ENCODE measurements at places on chromosomes 2 and 18.

DNA sequence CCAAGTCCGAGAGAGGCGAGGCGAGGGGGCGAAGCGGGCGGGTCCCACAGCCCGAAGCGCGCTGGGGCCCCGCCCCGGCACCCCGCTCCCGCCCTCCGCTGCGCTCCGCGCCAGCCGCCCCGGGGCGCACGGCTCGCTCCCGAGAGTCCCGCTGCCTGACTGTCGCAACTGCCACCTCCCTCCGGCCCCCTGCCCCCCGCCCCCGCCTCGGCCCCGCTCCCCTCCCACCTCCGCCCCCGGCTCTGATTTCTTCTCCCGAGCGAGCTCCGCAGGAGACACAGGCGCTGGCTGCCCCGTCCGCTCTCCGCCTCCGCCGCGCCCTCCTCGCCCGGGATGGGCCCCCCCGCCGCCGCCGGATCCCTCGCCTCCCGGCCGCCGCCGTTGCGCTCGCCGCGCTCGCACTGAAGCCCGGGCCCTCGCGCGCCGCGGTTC, at the start of gene WNT6:
TSS of gene WNT6 (plus strand) at position 250 of the 432 bp plus-strand sequence. CDS start 233 bp downstream, outside the sequence.
- no peak for DNase-seq

DNA sequence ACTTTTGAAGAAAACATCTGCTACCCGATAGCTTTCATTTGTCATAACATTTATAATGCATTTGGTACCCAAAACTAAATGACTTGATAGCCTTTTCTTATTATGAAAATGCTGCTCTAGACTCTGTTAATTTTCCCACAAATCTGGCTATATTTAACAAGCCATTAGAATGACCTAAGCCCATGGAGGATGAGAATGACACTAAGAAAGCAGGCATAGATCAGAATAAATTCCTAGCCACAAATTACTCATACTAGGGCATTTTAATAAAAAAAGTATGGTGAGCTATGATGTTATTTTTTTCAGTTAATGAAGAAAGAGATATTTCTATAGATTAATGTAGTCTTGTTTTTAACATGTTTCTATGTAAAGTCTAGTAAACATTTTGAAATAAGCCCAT, 1728.3 kb downstream of the SUCLG1 start:
- no peak for DNase-seq

GRCh38 chr2:226337941-226338600, 461.5 kb downstream of the IRS1 start:
- DNase-seq = no peak

DNA sequence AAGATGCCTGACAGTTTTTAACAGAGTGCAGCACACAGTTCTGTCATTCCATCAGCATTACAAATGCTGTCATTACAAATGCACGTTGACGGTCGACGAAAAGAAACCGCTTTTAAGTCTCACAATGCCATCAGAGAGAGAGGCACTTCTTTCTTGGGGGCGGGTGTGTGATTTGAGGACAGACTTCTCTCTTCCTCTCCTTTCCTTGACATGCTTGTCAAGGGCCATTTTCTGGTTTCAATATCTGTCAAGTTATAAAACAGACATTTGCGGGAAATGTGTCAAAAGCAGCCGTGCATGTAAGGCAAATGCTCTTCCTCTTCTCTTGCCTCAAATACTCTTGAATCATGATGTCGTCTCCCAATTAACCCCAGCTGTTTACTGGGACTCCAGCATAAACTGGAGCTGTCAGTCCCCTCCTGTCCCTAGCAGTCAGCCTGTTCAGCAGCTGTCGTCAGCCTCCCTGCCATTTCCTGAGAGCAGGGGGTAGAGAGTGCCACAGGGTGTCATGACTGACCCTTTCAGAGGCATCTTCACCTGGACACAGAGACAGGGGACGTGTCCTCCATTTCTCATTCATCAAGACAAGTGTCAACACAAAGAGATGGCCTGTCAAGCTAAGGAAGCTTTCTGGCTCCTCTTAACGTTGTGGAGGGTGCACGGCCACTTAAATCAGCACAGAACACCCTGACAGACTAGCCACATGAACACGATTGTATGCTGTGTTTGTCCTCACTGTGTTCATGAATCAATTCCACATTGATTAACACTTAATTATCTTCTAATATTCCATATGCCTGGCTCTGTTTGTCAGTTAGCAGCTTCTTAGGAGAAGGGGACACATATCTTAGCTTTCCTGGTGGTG, 305.4 kb upstream of the RAB6C start:
- DNase-seq = no peak

- no peak for DNase-seq
Measured at GRCh38 chr2:184654945-184655344, 56.6 kb downstream of the ZNF804A start.

DNA sequence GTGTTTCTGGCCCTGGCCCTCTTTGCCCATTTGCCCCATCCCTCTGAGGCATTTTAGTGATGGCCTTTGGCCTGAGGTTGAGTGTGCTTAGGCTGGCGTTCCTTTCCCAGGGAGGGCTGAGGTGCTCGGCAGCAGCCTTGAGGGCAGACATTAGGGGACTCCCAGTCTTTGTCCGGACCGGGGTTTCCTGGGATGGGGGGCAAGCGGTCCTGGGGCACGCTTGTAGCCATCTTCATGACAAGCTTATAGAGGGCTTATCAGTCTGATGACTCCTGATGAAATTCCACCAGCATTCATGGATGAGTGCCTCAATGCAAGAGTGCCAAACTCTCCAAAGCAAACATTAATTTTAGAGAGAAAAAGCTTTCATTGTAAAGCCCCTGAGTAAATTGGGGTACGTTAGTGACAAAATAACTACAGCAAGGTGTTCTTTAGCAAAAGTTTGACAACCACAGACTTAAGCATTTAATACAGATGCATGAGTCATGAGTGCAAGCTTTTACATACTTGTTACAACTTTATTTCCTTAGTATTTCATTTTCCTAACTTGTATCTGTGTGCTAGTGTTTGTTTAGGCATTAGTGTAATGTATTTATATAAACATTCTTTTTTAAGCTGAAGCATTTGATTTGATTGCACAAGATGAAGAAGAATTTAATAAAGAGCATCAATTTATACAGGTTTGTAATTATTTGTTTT, 45.6 kb downstream of the CEP192 start:
- no peak for DNase-seq

- DNase-seq = no peak
Measured at GRCh38 chr2:127844973-127845372, 13.0 kb downstream of the POLR2D start.

GRCh38 chr18:28791101-28791500, 614.2 kb upstream of the CDH2 start:
- DNase-seq = no peak

DNA sequence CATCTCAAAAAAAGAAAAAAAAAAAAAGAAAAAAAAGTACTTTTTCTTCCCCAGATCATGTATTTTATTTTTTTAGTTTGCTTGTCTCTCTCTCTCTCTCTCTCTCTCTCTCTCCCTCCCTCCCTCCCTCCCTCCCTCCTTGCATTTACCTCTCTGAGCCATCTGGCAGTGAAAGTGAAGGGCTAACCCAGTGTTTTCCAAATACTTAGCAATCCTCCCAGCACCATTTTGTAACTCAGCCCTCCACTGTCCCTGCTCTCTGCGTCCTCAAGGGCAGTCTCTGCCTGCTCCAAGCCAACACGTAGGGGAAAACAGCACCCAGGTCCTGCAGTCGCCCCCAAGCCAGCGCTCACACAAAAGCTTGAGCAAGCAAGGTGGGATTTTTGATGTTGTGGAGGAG, 19.6 kb upstream of the TEX44 start:
- DNase-seq = no peak

- DNase-seq = no peak
Measured at GRCh38 chr2:148674063-148675020, 29.8 kb downstream of the EPC2 start.

- no peak for DNase-seq
Measured at GRCh38 chr18:28120828-28121515, 56.0 kb downstream of the CDH2 start.

DNA sequence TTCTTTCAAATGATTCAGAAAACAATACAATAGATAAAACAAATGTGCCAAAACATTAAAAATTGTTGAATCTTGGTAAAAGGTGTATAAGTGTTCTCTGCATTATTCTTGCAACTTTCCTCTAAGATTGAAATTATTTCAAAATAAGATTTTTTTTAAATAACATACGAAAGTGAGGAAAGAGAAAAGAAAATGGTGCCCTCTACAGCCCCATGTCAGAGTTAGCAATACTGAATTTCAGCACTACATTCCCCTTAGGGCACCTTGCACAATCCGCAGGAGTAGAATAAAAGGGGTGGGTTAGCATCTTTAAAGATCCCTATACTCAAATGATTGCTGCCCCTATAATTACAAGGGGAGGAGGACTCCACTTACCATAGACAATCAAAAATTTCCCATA, 433.7 kb downstream of the BCL11A start:
- no peak for DNase-seq

- no peak for DNase-seq
Measured at GRCh38 chr2:216884347-216884746, 24.5 kb upstream of the TNP1 start.

DNA sequence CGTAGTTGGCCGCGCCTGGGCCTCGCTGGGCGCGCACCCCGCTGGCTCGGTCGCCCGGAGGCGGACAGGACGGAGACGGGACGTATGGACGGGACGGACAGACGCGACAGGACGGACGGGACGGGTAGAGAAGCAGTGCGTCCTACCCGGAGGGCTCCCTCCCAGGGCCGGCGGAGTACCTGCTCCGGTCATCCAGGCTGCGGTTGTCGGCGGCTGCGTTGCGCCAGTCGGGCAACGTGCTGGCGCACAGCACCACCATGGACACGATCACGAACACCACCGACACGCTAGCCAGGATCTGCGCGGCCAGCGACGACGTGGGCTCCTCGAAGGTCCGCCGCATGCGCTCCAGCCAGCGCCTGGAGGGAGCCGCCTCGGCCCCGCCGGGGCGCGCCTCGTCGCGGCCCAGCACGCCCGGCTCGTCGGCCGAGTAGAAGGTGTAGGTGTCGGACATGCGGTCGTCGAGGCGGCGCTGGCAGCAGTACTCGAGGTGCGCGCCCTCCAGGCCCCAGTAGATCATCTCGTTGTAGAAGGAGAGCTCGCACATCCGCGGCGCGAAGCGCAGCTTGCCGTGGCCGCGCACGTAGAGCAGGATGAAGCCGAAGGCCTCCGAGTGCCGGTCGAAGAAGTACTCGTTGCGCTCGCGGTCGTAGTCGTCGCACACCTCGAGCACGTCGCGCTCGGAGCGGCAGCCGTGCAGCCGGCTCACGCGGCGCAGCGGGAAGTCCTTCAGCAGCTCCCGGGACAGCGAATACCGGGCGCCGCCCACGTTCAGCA, 903 bp downstream of the KCNG3 start:
- DNase-seq = no peak

GRCh38 chr2:9378433-9379390, 44.6 kb downstream of the ITGB1BP1 start:
- no peak for DNase-seq

- DNase-seq = no peak
Measured at GRCh38 chr2:101790416-101790815, 92.9 kb downstream of the MAP4K4 start.

GRCh38 chr18:2173486-2173885, 397.8 kb downstream of the METTL4 start:
- no peak for DNase-seq

- no peak for DNase-seq
Measured at GRCh38 chr2:80689106-80689505, 384.6 kb upstream of the LRRTM1 start.

- no peak for DNase-seq
Measured at GRCh38 chr2:135904341-135904989, 28.2 kb upstream of the MCM6 start.

DNA sequence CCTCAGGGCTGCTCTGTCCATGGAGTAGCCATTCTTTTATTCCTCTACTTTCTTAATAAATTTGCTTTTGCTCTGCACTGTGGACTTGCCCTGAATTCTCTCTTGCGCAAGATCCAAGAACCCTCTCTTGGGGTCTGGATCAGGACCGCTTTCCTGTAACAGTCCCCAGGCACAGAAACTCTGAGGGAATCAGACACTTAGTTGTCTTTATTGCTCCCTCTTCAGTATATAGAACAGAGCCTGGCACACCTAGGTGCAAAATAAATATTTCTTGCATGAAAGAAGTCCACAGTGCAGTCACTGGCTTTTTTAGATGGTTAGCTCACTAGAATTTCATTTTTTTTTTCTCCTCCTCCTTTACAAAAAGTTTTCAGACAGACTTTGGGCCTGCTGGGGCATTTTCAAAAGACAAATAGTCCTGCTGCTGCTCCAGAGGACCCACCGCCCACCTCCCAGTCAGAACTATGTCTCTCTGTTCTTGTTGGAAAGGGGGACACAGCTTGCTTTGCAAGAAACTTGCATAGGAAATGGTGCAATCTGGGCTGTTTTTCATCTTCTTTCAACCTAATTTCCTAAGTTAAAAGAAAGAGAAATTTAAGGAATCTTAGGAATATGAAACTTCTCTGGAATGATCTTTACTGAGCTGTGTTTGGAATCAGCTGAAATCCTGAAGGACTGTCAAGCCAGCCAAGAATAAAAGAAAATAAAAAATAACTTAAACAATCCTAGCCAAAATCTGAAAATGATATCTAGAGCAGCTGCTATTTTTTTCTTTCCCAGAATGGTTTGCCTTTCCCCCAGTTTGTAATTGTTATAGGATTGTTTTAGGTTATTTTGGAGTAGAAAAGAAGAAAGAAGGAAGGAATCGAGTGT, 31.7 kb upstream of the MAP4K3 start:
- no peak for DNase-seq

DNA sequence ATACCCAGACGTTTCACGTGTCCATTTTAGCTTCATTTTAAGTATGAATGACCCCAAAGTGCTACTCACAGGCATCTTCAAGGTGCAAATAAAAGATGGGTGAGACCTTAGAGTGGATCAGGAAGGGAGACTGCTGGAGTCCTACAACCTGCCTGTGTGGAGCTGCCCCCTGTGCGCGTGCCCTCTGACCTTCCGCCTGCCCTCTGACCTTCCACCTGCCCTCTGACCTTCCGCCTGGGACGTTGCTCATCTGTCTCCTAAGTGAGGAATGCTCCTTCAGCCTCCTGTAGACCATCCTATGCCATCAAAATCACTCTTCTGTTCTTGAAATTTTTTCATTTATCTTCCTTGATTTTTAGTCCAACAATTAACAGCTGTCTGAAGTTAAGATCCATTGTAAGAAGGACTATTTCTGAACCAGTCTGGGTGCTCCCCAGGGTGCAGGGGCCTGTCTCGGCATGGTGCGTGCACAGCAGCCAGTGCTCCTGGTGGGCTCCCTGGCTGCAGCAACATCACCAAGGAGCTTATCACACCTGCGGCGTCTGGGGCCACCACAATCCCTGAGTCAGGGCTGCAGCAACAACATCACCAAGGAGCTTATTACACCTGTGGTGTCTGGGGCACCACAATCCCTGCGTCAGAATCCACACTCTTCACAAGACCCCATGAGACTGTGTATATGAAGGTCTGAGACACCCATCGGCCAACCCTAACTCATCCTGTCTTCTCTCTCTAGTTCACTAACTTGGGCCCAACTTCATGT, 86.0 kb downstream of the TPO start:
- no peak for DNase-seq

- no peak for DNase-seq
Measured at GRCh38 chr2:215933151-215933550, 80.2 kb downstream of the MREG start.

GRCh38 chr2:130878316-130878715, 41.6 kb downstream of the ARHGEF4 start:
- DNase-seq = no peak

- DNase-seq = no peak
Measured at GRCh38 chr2:27902098-27902497, 11.6 kb downstream of the BABAM2 start.

GRCh38 chr2:101112772-101113157, 38.4 kb downstream of the TBC1D8 start:
- DNase-seq = no peak

- DNase-seq = no peak
Measured at GRCh38 chr18:25465152-25465732, 113.3 kb upstream of the ZNF521 start.

GRCh38 chr18:50158866-50159653, 35.9 kb downstream of the MYO5B start:
- no peak for DNase-seq
